Stimulated activated CD8-positive, alpha-beta memory T cell treated with anti-CD3 and anti-CD28 coated beads, Interleukin-15, amount 100 ng/mL, for 48 hours (primary cell): ENCODE measurements at places on chromosomes 11 and 22.

DNA sequence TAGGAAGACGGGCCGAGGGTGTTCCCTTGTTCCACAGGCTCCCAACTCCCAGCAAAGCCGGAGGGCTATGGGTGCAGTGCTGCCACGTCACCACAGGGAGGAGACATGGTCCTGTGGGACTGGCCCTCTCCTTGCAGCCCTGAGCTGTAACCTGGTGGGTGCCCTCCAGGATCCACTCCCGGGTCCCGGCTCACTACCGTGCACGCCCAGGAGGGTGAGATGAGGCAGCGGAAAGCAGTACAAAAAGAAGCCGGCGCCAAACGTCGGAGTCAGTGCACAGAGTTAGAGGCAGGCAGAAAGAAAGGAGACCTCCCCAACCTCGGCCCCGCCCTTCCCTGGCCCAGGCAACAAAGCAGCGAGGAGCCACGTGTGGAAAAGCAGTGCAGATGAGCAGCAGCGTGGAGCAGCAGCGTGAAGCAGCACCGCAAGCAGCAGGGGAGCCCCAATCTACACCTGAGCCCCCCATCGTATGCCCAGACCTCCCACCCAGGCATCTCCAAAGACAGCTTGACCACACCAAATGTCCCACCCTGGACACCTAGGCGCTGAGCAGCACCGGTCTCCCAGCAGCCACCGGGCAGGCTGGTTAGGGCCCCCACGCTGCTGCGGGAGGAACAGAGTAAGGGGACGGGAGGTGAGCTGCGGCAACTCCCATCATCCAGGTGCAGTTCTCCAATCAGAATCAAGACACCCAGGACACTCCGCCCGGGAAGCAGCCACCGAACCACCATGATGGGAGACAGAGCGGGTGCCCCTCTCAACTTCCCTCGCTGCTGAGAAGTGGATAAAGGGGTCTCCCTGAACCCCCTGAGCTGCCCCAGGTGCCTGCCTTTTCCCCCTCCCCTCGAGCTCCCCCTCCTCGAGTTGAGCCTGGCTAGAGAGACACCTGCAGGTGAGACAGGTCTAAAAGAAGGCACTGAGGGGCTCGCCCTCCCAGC lies 28.8 kb downstream of the IGSF9B start:
- peak; percentile 49 for DNase-seq

- no peak for DNase-seq
Observed at GRCh38 chr11:11899401-11899800, 57.6 kb downstream of the USP47 start.

DNA sequence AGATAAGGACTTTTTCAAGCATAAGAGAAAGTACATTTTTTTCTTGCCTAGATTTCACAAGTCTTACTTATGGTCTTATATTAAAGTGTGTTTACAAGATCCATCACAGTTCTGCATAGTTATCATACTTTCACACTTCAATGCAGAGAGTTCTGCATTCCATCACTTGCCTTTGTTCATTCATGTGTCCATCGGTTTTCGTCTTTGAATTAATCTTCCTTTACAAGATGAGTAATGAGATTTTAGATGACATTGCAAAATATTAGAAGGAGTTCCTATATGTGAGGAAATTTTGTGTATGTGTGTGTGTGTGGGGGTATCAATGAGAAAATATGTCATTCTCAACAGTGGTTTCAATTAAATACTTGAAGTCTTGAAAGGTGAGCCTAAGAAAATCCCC lies 98.1 kb upstream of the GUCY1A2 start:
- no peak for DNase-seq

DNA sequence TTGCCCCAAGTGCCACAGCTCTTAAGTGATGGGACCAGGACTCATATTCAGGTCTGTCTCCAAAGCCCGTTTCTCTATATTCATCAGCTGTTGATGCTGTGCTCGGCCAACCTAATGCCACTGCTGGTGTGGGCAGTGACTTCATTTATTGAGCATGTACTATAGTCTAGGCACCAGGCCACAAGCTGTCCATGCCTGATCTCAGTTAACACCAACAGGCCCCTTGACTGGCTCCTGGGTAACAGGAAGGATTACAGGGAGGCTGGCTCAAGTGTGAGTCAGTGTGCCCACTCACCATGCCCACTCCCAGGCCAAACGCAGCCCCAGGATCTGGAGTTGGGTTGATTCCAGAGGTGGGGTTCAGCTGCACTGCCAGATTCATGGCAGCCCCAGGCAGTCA lies 8.6 kb upstream of the CRYBB2 start:
- no peak for DNase-seq

DNA sequence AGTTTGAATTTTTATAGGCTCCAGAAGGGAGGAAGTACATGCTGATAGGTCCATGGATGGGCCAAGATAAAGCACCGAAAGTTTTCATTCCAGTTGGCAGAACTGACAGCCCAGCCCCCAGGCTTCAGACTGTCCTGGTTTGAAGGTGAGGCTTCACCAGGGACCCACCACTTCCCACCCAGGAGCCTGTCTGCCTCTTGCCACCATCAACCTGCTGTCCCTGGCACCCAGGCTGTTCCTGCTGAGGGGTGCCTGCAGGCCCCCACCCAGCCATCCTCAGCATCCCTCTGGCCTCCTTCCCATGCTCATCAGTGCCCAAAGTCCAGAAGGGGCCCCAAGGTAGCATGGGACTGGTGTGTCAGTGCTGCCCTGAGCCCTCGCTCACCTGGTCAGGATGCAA lies 463.9 kb downstream of the NELL1 start:
- DNase-seq: no peak

DNA sequence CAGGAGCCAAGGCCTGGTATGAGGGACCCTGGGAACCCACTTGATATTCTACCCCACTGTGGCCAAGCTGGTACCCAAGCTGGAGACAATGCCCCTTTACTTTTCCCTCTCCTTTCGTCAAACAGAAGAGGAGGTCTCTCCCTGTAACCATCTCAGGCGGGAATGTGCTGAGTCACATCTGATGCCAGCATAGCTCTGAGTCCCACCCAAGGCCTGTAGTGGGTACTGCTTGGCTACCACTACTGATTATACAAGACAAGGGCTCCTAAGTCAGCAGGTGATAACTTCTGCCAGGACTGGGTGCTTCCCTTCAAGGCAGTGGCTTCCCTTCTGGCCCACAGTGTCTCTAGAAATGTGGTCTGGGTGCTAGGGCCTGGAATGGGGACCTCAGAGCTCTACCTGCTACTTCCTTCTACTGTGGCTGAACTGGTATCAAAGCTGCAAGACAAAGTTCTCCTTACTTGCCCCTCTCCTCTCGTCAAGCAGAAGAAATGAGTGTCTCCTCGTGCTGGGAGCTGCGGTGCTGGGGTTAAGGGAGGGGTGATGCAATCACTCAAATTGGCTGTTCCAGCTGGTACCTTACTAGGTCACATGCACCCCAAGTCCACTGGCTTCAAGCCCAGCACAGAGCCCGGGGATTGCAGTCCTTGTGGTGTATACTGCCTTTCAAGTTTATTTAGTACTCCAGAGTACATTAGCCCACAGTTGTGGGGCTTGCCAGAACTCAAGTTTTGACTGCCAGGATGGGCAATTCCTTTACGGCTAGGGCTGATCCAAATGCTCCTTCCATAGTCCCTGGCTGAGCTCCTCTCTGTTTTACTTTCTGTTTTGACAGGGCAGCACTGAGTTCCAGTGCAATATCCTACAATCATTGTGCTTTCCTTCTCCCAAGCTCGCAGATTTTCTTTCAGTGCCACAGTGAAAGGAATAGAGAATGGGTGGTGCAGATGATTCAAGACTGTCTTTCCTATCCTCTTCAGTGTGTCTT lies 419.7 kb upstream of the CNTN5 start:
- no peak for DNase-seq

DNA sequence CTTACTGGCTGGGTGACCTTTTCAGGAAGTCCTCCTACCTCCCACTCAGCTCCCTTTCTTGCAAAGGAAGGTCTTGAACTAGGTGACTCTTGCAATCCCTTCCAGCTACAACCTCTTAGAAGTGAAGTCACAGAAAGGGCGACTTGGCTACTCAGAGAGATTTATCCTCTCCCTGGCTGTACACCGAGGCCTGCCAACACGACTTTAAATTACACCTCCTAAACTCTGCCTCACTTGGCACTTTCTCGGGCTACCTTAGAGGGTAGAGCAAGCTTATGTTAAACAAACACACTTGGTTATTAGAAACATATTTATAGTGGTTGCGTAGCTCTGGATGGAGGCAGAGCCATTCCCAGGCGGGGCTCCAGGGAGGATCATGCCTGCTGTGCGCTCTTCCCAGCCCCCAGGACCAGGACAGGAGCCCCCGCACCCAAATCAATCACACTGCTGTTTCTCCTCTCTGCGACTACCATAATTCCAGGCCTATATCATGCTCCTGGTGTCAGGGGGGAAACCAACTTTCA lies 358.4 kb downstream of the BUD13 start:
- no peak for DNase-seq

- no peak for DNase-seq
Observed at GRCh38 chr11:10838881-10839280, 19.0 kb downstream of the ZBED5 start.

DNA sequence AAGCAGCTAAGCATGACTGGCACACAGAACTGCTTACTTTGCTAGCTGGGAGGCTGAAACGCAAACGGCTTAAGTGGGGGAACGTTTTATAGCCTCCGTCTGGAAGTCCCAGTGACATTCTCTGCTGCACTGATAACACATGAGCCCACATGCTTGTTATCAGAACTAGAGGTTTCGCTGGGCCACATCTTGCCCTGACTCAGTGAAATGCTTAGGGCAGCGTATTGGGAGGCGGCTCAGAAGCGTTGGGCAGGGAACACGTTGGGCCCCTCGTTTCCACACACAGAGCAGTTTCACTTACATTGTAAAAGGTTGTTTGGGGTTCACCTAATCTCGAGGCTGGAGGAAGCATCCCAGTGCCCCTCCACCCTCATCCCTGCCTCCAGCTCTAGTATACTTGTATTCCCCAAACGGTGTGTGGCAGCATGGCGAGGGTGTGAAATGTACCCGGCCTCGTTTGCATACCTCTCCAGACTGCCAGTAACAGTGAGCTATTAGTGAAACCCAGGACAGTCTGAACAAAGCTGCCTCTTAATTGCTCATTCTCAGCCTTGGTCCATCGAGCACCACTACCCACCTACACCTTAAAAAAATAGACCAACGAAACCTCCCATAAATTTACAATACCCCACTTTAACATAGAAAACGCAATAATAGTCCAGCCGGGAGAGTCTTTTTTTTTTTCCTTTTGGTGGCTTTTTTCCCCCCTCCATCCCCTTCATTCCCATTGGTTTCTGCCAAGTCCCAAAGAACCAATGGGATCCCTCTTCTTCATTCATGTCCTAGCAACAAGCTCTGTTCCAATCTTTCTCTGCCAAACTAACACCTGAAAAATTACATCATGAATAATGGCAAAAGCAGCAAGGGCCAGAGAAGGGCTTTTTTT lies 218.8 kb upstream of the SORL1-AS1 start:
- DNase-seq: no peak

DNA sequence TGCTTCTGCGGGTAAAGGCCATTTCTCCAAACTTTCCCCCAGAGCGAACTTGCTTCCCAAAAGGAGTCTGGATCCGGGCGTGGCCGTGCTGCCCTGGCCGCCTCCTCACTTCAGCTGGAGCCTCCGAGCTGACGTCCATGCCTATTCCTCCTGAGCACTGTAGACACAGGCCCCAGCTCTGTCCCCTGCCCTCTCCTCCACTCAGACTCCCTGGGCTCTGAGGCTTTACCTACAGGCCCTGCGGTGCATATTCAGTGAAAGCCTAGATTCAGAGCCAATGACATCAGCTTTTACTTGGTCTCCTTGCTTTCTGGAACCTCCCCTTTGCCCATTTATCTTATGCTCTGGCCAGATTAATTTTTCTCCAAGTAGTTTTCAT lies 9.7 kb downstream of the LRP5 start:
- DNase-seq: no peak

- no peak for DNase-seq
Observed at GRCh38 chr11:72720047-72720446, 32.2 kb downstream of the ARAP1 start.

GRCh38 chr22:26623984-26624383 lies 2.2 kb downstream of the CRYBA4 start:
- DNase-seq: no peak

GRCh38 chr22:46748908-46749675 lies 11.0 kb upstream of the CERK start:
- no peak for DNase-seq

DNA sequence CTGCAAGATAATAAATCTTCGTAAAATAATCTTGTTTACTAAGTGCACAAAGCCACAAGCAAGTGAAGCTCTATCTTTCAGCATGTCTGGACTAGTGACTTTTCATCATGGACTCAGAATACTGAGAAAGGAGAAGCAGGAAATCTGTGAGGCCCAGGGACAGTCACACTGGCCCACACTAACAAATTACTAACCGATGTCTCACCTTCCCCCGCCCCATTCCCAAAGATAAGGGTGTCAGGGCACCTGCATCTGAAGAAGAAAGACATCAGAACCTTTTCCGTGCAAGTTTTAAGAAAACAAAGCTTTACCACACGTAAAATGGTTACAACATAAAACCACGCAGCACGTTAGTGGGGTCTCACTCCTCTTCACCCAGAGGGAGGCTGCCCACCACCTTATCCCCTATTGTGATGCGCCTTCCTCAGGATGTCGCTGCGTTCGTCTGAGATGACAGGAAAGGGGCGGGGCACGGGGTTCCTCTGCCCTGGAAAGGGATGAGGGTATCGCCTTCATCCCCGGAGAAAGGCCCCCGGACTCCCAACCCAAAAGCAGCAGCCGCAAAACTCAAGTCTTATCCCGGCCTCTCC lies 616 bp downstream of the BTBD10 start:
- peak; percentile 45 for DNase-seq

DNA sequence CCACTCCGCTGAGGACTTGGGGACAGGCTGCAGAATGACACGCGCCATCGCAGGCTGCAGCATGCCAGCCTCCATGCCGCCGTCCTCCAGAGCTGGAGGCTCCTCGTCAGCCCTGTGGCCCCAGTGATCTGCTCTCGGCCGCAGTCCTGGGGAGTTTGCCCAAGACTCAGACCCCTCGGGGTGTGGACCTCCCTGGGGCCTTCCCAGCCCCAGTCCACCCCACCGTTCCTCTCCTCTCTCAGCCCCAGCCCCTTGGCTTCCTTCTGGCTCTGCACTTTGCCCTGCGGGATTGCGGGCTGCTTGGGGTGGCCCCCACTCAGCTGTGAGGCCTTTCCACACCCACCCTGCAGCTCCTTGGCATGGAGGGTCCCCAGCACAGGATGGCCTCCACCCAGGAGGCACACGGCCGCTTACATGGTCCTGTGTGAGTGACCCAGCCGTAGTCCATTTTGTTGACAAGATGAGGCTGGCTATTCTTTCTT lies 414.9 kb downstream of the TBC1D22A start:
- no peak for DNase-seq
